ENCODE measurements at places on chromosomes 1 and 21.

DNA sequence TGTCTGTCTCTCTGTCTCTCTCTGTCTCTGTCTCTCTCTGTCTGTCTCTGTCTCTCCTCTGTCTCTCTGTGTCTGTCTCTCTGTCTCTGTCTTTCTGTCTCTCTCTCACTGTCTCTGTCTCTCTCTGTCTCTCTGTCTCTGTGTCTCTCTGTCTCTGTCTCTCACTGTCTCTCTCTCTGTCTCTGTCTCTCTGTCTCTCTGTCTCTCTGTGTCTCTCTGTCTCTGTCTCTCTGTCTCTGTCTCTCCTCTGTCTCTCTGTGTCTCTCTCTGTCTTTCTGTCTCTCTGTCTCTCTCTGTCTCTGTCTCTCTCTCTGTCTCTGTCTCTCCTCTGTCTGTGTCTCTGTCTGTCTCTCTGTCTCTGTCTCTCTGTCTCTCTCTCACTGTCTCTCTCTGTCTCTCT, 873 bp upstream of the COL6A1 start:
- DNase-seq = no peak

DNA sequence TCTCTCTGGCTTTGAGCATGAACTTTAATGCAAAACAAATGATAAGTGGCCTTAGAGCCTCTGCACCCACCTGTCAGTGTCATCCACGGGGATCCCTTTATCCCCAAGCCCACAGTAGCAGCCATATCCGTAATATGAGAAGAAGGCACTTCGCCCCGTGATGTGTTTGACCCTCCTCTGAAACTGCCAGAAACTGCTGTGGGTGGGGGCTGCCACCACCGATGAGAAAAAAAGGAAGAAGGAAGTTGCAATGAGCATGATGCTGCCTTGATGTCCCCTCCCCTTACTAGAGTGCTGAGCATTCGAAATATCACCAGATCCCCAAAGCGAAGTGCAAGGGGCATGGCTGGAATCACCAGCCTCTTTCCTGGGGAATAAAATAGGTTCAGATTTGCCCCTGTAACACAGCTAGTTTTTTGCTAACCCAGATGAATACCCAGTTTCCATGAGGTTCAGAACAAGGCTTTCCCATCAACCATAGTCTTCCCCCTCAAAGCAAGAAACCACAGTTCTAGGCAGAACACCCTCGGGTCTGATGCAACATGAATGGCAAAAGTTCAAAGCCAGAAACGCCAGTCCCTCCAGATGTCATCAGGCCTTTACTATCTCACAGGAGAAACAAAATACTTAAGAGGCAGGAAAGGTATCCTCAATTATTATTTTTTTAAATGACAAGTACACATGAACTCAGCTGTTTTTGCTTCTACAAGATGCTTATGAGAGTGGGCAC, 10.8 kb upstream of the UBXN10 start:
- DNase-seq = no peak

DNA sequence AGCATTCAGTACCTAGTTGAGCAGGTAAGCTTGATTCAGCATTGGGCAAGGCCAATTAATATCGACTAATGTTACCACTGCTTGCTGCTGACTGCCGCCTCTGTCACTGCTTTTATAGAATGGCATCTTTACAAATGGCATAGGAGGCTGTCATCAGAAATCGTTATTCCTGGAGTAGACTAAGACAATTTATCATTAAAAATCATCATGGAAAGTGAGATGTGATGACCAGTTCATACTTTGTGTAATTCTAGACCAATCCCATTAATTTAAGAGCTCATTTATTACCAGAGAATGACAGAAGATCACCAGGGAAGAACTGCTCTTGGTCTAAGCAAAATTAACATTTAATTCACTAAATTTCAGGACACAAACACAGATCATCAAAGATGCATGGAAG, 254.0 kb downstream of the SPATA17 start:
- no peak for DNase-seq

DNA sequence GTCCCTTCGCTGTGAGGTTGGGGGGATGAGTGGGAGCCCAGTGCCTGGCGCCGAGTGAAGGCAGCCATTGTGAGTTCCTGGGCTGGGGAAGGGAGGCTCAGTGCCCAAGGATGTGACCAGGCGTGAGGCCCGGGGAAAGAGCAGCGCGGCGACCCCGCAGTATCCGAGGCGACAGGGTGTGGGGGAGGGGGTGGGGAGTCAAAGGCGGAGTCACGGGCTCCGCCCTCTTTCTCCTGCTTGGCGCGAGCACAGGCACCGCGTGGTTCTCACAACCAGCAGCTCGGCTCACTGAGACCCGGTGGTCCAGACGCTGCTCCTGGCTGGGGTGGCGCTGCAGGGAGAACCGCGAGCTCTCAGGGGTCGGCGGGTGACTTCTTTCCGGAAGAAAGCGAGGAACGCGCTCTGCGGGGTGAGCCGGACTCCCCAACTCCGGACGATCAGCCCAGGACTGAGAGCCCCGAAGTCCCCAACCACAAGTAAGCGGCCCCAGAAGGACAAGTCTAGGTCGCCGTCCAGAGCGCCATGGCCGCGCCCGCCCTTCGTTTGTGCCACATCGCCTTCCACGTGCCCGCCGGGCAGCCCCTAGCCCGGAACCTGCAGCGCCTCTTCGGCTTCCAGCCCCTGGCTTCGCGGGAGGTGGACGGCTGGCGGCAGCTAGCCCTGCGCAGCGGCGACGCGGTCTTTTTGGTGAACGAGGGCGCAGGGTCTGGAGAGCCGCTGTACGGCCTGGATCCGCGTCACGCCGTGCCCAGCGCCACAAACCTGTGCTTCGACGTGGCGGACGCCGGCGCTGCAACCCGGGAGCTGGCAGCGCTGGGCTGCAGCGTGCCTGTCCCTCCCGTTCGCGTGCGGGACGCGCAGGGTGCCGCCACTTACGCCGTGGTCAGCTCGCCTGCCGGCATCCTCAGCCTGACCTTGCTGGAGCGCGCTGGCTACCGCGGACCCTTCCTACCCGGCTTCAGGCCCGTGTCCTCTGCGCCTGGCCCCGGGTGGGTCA, at the start of gene HPDL:
Gene HPDL, plus strand, starts transcription at position 269 of the 997 bp plus-strand sequence. Its CDS starts 254 bp downstream, at position 523.
- no peak for DNase-seq

DNA sequence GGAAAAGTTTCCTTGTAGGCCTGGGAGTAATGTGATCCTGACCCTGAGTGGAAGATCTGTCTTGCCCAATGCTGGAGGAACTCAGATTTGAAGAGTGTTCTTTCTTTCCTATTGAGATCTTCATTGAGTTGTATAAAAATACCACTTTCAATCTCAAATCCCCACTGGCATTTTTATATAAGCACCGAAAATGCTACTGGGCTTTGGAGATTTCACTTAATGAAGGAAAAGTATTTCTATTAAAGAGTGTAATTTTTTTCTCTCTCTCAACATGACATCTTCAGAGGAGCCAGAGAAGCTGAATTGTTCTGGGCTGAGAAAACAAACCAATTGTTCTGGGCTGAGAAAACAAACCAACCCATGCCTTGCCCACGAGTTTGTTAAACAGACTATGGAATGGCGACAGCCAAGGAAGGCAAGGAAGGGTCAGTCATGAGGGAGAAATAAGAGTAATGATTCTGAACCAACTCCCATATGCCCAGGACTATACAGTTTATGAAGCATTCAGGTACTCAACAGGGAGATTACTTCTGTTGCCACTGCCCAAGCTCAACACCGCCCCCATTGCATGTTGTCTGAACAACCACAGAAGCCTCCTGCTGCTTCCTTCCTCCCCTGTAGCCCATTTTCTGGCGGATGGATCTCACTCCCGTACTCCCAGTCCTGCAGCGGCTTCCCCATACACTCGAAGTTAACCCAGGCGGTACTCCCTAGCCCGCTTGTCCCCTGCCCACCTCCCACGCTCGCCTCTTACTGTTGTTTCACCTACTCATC, 103.2 kb downstream of the BEND5 start:
- DNase-seq = no peak

DNA sequence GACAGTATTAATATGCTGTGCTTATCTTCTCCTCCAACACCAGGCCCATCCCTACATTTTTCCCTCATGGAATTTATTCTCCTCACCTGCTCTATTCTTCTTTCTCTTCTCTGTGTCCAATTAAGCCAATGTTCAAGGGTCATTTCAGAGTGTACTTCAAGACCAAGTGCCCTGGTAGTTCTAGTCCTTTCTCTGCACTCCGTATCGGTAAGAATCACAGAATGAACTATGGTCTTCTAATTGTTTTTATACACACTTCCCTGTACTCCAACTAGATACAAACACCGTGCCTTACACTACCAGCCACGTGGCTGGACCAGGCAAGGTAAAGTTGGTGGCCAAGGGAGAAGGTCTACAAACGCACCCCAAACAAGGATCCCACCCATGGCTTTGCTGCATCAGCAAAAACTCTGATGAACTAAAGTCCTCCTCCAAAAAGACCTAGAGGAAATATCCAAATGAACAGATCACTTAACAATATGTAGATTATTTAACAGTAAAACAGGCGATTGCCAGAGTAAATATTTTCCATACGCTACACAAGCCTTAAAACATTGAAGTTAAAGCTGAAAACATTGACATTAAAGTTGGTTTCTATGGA, 40.1 kb upstream of the LPAR3 start:
- no peak for DNase-seq

DNA sequence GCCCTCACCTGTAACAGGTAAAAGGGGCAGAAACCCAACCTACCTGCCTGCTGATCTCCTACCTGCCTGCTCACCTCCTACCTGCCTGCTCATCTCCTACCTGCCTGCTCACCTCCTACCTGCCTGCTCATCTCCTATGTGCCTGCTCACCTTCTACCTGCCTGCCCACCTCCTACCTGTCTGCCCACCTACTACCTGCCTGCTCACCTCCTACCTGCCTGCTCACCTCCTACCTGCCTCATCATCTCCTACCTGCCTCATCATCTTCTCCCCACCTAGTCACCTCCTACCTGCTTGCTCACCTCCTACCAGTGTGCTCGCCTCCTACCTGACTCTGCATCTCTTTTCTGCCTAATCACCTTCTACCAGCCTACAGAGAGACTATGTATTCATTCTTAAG, 452.9 kb downstream of the MATN1 start:
- DNase-seq = no peak

DNA sequence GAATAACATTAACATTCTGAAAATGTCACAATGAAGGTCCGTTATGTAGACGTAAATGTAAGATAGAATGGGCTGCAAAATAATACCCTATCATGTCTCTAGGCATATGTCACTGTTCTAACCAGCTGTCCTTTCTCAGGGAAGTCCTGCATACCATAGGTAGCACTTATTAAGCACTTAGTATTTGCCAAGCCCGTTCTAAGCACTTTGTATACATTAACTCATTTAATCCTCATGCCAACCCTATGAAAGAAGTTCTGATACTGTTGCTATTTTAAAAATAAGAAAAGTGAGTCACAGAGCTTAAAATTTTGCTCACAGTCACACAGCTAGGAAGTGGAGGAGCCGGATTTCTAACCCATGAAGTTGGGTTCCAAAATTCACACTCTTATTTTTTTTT, 15.7 kb downstream of the GAS5 start:
- DNase-seq = no peak

- no peak for DNase-seq
These were observed 121.9 kb upstream of the TSPAN2 start for GRCh38 chr1:115211071-115211745.

DNA sequence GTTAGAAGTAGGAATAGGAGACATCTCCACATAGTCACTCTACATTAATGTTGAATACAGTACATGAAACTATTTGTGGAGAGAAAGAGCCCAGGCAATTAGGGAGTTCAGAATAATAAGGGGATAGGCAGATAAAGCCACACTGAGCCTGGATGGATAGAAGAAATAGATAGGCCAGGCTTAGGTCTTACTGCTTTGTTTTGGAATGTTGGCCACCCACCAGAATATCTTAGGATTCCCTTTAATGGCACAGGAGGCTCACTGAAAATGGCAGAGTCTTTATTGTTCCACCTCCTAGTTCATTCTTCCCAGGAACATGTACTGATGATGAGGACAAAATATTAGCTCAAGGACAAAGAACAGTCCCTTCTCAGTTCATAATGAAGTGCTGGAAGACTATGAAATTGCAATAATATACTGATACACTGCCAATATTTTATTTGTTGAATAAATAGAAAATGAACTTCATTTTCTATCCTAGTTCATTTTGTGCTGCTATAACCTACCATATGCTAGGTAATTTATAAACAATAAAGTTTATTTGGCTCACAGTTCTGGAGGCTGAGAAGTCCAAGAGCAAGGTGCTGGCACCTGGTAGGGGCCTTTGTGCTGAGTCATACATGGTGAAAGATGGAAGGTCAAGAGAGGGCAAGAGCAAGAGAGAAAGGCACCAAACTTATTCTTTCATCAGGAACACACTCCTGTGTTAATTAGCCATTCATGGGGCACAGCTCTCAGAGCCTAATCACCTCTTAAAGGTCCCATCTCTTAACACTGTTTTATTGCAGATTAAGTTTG, 87.3 kb downstream of the TBX15 start:
- DNase-seq = no peak

DNA sequence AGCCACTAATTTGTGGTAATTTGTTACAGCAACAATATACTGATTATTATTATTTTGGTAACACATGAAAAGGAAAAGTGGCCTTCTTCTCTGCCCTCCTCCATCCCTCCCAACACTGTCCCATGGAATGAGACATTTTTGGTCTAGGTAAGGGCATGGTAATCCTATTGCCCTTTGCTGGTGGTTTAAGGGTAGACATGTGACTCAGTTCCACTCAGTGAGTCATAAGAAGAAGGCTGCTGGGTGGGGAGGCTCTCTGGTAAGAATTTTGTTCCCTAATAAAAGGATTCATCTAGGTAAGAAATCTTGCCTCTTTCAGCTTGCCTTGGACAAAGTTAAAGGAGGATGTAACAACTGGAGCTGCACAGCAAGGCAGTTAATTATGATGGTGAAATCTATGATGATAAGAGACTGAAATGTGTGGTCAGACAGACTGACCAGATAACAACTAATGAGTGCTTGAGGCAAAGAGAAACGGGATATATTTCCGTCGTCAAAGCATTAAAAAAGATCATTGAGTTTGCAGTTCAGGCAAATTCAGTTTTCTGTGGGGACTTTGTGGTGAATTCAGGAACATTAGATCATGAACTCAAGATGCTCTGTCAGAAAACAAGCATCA, 232.0 kb upstream of the KCNK2 start:
- DNase-seq = no peak

DNA sequence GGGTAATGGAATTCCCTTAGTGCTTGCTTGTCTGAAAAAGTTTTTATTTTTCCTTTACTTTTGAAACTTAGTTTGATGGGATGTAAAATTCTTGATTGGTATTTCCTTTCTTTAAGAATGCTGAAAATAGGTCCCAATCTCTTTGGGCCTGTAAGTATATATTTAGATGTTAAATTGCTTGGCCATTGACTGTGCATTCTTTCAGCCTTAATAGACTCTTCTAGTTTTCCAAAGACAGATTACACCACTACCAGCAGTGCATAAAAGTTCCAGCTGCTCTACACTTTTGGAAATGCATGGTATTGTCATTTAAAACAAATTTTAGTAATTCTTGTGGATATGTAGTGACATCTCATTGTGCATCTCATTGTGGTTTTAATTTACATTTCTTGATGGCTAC, 464.8 kb upstream of the USP24 start:
- no peak for DNase-seq

DNA sequence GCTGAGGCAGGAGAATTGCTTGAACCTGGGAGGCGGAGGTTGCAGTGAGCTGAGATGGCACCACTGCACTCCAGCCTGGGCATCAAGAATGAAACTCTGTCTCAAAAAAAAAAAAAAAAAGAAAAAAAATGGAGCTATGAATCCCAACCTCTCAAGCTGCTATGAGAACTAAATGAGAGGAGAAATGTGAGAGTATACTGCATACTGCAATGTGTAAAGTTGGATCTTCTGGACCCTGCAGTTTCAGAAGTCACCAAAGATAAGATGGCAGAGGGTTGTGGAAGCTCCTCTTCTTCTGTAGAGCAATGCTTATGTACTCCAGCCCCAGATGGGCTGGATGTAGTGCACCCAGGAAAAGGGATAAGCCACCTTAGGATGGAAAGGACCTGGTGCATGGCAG, 55.6 kb downstream of the PLXNA2 start:
- no peak for DNase-seq
